ENCODE measurements at places on chromosomes 6 and 20.

DNA sequence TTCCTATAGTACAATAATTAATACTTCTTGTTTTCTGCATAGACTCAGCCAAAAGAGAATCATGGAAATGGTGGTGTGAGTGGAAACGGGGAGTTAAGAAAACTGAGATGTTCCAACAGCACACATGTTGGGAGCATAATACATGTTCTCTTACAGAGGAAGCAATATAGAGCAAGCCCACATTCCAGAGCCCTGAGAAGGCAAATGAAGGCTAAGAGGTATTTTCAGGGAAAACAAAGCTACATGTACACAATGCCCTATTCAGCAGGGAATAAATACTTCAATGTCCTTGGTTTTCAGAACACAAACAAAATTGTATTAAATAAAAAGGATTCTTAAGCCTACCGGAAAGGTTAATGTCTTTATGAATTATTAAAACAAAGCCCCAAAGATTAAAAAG is 35.1 kb upstream of the SMIM8 start:
- H3K4me1 ChIP-seq, result no peaks in the 10 kb centered on the region
- no peak overlapping the region for H3K4me3 ChIP-seq
- H3K36me3 ChIP-seq, result no peaks in the 10 kb centered on the region
- H3K27ac ChIP-seq, result no peak overlapping the region
- H3K27me3 ChIP-seq, result no peaks in the 10 kb centered on the region

DNA sequence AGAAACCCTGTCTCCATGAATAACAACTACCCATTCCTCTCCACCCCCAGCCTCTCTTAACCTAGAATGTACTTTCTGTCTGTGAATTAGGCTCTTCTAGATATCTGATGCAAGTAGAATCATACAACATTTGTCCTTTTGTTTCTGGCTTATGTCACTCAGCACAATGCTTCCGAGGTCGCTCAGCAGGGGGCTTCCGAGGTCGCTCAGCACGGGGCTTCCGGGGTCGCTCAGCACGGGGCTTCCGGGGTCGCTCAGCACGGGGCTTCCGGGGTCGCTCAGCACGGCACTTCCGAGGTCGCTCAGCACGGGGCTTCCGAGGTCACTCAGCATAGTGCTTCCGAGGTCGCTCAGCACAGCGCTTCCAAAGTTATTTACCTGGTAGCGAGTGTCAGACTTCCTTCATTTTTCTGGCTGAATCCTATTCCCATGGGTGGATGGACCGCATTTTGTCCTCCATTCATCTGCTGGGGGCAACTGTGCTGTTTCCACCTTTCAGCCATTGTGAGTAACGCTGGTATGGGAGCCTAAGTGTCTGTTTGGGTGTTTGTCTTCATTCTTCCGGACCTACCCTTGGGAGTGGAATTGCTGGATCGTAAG is 31.0 kb upstream of the BHLHE23 start:
- H3K4me3 ChIP-seq, result no peak overlapping the region
- no peaks in the 10 kb centered on the region for H3K4me1 ChIP-seq
- no peak for DNase-seq
- no peaks in the 10 kb centered on the region for H3K27me3 ChIP-seq

- H3K36me3 ChIP-seq, result no peaks in the 10 kb centered on the region
- H3K27me3 ChIP-seq, result no peaks in the 10 kb centered on the region
- no peak for DNase-seq
- no peaks in the 10 kb centered on the region for H3K4me1 ChIP-seq
These were observed 3.6 kb downstream of the PGC start for GRCh38 chr6:41743406-41744235.

DNA sequence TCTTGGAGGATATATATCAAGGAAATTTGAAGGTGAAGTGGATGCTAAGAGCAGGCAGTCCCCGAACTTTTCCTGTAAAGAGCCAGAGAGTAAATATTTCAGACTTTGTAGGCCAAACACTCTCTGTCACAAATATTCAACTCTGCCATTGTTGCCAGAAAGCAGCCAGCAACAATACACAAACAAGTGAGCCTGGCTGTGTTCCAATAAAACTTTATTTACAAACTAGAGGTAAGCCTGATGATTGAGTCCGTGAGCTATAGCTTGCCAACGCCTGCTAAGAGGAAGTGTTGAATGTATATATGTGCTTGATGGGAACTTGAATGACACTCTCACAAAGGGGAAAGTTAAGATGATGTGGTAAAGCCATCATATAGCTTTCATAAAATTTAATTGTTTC is 166.0 kb upstream of the PLN start:
- H3K4me3 ChIP-seq, result no peak overlapping the region
- H3K27ac ChIP-seq, result peak overlapping the region; percentile 57
- H3K36me3 ChIP-seq, result no peaks in the 10 kb centered on the region
- peaks cover 3% of the 10 kb centered on the region for H3K4me1 ChIP-seq
- DNase-seq, result no peak

GRCh38 chr6:107656883-107657282 is 167.0 kb downstream of the SOBP start:
- H3K27me3 ChIP-seq, result no peaks in the 10 kb centered on the region
- H3K36me3 ChIP-seq, result no peaks in the 10 kb centered on the region
- H3K4me1 ChIP-seq, result no peaks in the 10 kb centered on the region
- H3K4me3 ChIP-seq, result no peak overlapping the region
- no peak overlapping the region for H3K27ac ChIP-seq

- no peak for DNase-seq
- no peaks in the 10 kb centered on the region for H3K27me3 ChIP-seq
- H3K36me3 ChIP-seq, result peaks cover 5% of the 10 kb centered on the region
- H3K27ac ChIP-seq, result no peak overlapping the region
- no peak overlapping the region for H3K4me3 ChIP-seq
These were observed 75.8 kb upstream of the RIN2 start for GRCh38 chr20:19682249-19682648.

DNA sequence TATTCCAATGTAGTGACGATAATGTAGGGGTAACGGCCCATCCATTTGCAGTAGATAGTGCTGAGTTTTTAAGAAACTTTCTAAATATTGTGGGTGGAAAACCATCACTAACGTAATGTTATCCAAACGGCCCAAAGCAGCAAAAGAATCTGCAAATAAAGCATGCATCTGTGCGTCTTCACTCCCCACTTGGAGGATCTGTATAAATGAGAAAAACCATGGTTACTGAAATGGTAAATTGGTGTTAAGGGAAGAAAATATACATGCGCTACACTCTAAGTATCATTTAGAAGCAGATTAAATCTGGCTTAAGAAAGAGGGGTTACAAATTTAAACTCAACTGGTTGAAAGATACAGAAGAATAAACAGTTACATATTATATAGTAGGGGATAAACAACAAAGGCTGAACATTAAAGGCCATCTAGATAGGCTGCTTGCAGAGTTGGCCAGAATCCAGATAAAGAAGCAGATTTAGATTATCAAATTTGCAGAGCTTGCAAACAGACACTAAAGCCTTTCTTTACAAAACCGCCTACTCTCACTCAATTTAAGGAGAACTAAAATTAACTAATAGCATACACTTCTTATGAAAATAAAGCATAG is 93.3 kb downstream of the SESN1 start:
- H3K27me3 ChIP-seq, result no peaks in the 10 kb centered on the region
- H3K4me1 ChIP-seq, result peaks cover 25% of the 10 kb centered on the region
- peak overlapping the region; percentile 54 for H3K4me3 ChIP-seq

- H3K36me3 ChIP-seq, result no peaks in the 10 kb centered on the region
- H3K4me3 ChIP-seq, result no peak overlapping the region
- H3K27me3 ChIP-seq, result no peaks in the 10 kb centered on the region
- DNase-seq, result no peak
- H3K4me1 ChIP-seq, result no peaks in the 10 kb centered on the region
These were observed 373.2 kb upstream of the MMS22L start for GRCh38 chr6:97656236-97656635.

DNA sequence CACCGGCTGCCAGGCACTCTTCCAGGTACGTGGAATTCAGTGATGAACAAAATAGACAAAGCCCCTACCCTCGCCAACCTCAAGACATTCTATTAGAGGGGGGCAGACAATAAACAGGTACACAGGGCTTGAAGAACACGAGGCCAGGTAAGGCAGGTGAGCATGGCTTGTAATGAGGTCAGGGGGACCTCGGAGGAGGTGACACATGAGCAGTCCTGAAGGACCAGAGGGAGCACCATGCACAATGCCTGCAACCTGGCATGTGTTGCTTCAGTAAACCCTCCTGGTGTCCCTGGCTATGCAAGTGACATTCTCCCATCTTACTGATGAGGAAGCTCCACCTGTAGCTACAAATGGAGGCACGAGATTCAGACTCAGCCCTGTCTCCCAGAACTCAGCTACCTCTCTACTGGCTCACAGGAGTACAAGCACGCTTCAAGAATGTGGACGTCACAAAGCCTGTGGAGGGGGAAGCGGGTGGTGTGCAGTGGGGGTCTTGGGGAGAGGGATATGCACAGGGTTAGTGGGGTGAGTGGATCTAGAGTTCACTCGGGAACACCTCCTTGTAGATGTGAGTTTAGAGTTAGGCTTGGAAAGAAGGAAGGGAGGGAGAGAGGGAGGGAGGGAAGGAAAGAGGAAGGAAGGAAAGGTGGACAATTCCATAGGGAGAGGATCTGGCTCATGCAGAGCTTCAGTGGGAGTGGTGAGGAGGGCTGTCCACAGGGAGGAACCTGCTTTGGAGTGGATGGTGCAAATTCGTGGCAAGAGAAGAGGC is 7.6 kb upstream of the MAPK13 start:
- H3K4me1 ChIP-seq, result peaks cover 3% of the 10 kb centered on the region
- no peaks in the 10 kb centered on the region for H3K36me3 ChIP-seq
- DNase-seq, result no peak
- H3K4me3 ChIP-seq, result no peak overlapping the region
- H3K27ac ChIP-seq, result no peak overlapping the region
- H3K27me3 ChIP-seq, result no peaks in the 10 kb centered on the region

GRCh38 chr6:137846772-137847313 is 20.2 kb upstream of the TNFAIP3 start:
- H3K4me1 ChIP-seq, result peaks cover 3% of the 10 kb centered on the region
- no peaks in the 10 kb centered on the region for H3K27me3 ChIP-seq
- no peak overlapping the region for H3K4me3 ChIP-seq
- no peak overlapping the region for H3K27ac ChIP-seq
- no peaks in the 10 kb centered on the region for H3K36me3 ChIP-seq
- DNase-seq, result no peak

- H3K36me3 ChIP-seq, result no peaks in the 10 kb centered on the region
- H3K27me3 ChIP-seq, result no peaks in the 10 kb centered on the region
- DNase-seq, result no peak
These were observed 23.7 kb upstream of the TFAP2C start for GRCh38 chr20:56605261-56605996.

GRCh38 chr6:105161421-105161820 is 18.4 kb downstream of the POPDC3 start:
- H3K36me3 ChIP-seq, result no peaks in the 10 kb centered on the region
- H3K27ac ChIP-seq, result no peak overlapping the region
- H3K4me1 ChIP-seq, result no peaks in the 10 kb centered on the region

DNA sequence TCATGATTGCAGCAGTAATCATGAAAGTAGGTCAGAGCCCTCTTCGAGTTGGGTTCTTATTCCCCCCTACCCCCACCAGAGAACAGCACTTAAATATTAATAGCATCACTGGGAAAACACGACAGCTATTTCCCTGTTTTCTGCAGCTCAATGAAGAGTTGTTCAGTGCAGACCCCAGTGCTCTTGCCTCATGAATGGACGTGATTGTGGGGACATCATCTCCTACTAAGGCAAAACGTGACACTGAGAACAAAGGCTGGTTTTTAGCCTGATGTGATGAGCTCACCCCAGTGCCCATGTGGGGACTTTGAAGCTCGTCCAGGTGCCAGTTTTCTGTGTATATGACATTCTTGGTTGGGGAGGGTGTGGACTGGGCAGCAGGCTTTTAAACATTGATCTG is 105.9 kb downstream of the SLC35F1 start:
- H3K4me3 ChIP-seq, result no peak overlapping the region
- no peaks in the 10 kb centered on the region for H3K27me3 ChIP-seq
- no peaks in the 10 kb centered on the region for H3K4me1 ChIP-seq
- no peaks in the 10 kb centered on the region for H3K36me3 ChIP-seq
- DNase-seq, result no peak

GRCh38 chr6:157831018-157831369 is 7.9 kb downstream of the SNX9 start:
- peaks cover 23% of the 10 kb centered on the region for H3K4me1 ChIP-seq
- no peak overlapping the region for H3K27ac ChIP-seq
- H3K4me3 ChIP-seq, result no peak overlapping the region
- no peaks in the 10 kb centered on the region for H3K27me3 ChIP-seq

- H3K4me1 ChIP-seq, result peaks cover 4% of the 10 kb centered on the region
- no peaks in the 10 kb centered on the region for H3K27me3 ChIP-seq
- no peaks in the 10 kb centered on the region for H3K36me3 ChIP-seq
- DNase-seq, result no peak
- no peak overlapping the region for H3K27ac ChIP-seq
- no peak overlapping the region for H3K4me3 ChIP-seq
These were observed 5.3 kb downstream of the ISM1 start for GRCh38 chr20:13226367-13226766.

- H3K27me3 ChIP-seq, result no peaks in the 10 kb centered on the region
- no peak overlapping the region for H3K4me3 ChIP-seq
- H3K4me1 ChIP-seq, result no peaks in the 10 kb centered on the region
- no peaks in the 10 kb centered on the region for H3K36me3 ChIP-seq
These were observed 209.5 kb upstream of the HEY2 start for GRCh38 chr6:125539892-125540291.

- H3K4me1 ChIP-seq, result no peaks in the 10 kb centered on the region
- no peak overlapping the region for H3K27ac ChIP-seq
- no peaks in the 10 kb centered on the region for H3K36me3 ChIP-seq
- H3K27me3 ChIP-seq, result no peaks in the 10 kb centered on the region
- no peak overlapping the region for H3K4me3 ChIP-seq
These were observed 163.6 kb downstream of the SLC16A10 start for GRCh38 chr6:111250791-111251354.

DNA sequence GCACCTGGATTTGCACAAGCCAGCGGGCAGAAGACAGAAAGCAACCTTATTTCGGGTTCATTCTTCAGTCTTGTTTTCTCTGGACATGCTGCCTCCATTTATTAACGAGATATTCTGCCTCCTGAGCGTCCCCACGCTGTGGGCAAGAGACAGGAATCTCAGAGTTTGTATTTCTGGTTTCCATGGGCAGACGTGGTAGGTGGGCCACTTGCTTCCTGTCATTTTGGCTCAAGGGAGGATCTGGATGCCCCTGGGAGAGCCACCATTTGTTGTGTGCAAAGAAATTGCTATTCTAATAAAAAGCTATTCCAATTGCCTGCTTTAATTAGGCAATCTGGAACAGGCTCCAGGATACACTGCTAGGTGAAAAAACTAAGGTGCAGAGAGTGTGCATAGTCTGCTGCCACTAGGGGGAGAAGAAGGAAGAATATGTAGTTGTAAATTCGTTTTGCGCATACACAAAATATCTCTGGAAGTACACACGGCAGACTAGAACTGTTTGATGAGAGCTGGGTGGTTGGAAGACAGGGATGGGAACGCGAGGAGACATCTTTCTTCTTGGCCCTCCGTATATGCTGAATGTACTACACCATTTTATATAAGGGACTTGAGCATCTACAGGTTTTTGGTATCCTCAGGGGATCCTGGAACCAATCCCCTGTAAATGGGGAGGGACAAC is 30.1 kb upstream of the SLC16A10 start:
- H3K36me3 ChIP-seq, result no peaks in the 10 kb centered on the region
- H3K27me3 ChIP-seq, result no peaks in the 10 kb centered on the region
- no peak for DNase-seq
- no peak overlapping the region for H3K27ac ChIP-seq

DNA sequence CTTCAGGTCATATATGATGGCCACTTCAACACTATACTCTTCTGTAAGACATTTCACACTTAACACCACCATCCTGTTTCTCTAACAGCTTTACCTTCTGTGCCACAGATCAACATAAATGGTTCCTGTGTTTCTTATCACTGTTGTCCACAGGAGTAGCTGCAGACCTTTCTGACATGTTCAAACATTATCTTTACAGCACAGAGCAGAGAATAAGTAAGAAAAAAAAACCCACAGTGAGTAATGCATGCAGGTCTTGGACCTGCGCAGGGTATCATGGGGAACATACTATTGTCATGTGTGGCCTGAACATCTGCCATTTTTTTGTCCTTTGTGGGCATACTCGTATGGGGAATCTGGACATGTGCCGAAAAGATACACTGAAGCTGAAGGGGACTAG is 161.9 kb downstream of the KIF16B start:
- no peaks in the 10 kb centered on the region for H3K4me1 ChIP-seq
- DNase-seq, result no peak
- no peak overlapping the region for H3K4me3 ChIP-seq
- no peaks in the 10 kb centered on the region for H3K27me3 ChIP-seq
